ENCODE measurements at places on chromosomes 4 and X.

DNA sequence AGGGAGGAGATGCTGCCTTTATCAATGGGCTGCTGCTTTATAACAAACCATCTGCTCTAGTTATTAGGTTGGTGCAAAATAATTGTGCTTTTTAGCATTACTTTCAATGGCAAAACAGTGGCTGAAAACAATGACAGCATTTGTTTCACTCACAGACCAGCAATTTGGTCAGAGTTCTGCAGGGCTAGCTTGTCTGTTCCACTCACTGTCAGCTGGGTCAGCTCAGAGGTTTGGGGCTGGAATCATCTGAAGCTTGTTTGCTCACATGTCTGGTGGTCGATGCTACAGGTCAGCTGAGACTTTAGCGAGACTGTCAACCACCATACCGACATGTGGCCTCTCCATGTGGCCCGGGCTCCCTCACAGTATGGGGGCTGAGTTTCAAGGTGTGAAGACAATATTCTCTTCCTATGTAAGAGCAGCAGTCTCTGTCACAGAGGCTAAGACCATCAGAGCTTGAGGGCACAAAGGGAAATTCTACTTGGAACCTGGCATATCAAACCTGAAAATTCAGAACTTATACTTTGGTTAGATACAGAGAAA, 81.3 kb upstream of the LIMCH1 start:
- DNase-seq = no peak

- no peak for DNase-seq
These were observed 142.3 kb downstream of the SH3KBP1 start for GRCh38 chrX:19745077-19745476.

DNA sequence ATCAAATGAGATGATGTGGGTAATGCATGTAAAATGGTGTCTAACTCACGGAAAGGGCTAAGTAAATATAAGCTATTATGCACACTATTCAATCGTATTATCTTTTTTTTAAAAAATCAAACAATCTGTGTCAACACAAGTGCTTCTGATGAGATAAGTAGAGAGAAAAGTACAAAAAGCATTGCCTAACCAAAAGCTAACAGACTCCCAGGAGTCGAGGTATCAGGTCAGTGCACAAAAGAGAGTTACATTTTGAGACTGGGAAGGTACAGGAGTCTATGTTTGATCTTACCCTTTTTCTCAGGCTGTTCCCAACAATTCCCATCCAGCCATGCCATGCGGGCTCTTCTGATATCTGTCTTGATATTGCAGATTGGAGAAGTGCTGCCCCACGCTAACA, 203.3 kb upstream of the ZIC3 start:
- DNase-seq = no peak

DNA sequence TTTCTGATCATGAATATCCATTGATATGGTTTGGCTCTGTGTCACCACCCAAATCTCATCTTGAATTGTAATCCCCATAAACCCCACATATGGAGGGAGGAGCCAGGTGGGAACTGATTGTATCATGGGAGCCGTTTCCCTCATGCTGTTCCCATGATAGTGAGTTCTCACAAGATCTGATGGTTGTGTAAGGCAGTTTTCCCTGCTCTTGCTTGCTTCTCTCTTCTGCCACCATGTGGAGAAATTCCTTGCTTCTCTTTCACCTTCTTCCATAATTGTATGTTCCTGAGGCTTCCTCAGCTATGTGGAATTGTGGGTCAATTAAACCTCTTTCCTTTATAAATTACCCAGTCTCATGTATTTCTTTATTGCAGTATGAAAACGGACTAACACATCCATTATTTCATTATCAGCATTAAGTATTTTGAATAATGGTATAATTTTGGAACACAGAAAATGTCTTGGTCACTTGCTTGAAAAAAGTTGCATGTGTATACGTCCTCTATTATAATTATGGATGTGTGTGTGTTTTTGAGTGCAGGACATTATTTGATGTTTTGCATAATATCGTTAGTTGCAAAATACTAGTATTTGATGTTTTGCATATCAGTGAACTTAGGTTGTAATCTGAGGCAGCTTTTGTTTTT, 334.6 kb downstream of the PCDH10 start:
- no peak for DNase-seq

DNA sequence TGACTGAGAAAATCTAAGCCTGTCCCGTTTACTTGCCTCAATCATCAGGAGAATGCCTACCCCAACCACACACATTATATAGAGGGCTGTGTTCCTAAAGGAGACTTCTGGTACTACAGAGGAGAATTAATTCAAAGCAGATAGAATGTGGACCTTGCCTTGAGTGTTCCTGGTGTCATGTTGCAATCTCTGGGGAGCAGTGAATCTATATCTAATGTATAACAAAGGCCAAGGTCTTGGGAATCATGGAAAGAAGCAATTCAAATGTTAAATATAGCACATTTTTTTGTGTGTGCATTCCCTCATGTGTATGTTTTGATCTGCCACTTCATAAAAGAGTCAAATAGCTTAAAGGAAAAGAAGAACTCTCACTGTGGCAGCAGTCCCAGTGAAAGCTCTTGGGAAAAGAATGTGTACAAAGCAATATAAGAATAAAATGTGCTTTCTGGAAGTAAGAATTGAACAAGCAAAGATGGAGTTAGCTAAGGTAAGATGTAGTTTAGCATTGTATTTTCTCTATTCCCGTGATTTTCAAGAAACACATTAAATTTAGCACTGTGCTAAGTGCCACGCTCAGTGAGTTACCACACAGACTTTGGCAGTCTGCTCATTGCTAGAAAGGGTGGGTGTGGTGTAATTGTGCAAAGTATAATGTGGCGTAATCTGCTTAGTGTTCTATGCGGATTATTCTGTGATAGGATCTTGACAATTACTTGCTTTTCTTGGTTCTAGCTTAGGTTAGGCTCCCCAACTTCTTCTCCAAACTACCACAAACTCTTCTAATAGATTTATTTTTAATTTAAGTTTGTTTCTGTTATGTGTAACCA, 13.7 kb downstream of the ADH6 start:
- no peak for DNase-seq
